Activated T-cell treated with anti-CD3 and anti-CD28 coated beads, Interleukin-2, amount 50 U/mL, for 48 hours (primary cell): ENCODE measurements at places on chromosomes 4 and X.

GRCh38 chr4:137267024-137267423, 265.3 kb downstream of the PCDH18 start:
- no peak for DNase-seq

- no peak for DNase-seq
Measured at GRCh38 chrX:37434362-37434761, 85.2 kb downstream of the PRRG1 start.

DNA sequence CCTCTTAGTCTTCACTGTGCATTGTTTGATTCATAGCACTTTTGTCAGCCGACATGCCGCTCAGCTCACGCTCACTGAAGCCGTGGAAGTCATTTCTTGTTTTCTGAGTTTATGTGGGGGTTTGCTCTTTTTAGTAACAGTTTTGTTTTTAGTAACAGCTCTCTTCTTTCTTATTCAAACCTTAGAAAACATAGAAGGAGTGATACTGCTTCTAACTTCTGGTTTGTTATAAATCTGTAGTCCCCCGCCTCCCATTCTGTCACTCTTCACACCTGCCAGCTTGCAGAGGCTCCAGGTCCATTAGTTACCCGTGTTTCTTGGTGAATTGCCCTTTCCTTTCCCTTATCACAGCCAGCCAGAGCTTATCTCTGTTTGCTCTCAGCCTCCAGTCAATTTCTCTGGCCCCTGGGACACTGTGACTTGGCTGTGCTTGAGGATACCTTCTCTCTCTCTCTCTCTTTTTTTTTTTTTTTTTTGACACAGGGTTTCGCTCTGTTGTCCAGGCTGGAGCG, 50.5 kb downstream of the GRK4 start:
- peak; percentile 50 for DNase-seq

DNA sequence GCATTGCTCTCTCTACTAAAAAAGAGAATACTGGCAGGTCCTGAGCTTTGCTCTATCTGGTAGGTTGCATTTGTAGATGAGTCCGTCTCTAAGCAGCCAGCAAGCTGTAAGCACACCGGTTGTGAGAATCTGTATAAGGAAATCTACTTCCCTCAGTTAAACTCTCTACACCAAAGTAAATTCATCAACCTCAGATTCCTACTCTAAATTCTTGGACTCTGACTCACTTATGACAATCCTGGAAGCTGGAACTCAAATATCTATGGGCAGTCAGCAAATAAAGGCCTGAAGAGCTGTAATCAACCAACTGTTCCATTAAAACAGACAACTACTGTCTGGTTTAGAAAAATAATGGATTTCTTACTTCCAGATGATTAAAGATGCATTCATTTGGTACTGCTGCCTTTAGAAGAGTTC, 37.9 kb downstream of the FAT1 start:
- DNase-seq, result no peak

DNA sequence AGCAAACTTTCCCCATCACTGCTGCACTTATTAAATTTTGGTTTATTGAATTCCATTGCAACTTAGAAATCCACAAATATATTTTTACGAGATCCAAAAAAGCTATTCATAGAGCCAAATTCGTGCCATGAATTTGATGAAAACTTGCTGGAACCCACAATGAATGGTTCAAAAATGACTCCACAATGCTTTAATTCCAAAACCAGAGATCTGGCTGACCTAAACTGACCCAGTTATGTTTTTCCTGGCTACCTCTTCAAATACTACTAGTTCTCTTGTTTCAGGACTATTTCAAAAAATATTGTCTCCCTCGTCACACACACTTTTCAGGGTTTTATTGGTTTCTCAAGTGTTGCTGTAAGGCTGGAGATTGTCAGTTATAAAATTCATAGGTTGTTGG, 474.8 kb downstream of the PDGFC start:
- DNase-seq, result no peak

DNA sequence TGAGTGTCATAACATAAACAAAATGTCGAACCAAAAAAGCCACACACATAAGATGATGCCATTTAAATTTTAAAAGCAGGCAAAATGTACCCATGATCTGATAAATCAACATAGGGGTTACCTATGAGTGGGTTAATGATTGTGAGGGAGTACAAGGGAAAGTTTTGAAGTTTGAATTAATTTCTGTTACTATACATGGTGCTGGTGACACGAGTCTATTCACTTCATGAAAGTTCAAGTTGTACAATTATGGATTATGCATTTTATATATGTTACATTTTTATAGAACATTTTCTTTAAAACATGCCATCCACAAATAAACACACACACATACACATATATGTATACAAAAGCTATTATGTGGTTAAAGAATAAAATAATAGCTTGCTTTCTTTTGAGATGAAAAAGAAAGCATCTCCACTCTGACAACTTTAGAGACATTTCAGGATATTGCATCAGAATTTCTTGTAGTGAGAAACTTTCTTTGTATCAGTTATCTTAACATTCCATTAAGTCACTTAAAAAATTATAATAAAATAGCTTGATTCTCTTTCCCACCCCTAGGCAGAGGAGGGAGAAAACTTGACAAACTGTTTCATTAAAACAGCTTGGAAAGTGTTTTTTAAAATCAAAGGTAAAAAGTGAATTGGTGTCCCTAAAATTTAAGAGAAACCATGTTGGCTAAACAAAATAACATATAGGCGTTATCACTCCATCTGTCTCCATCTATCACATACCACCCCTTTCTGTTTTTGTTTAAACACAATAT, 891.8 kb upstream of the NDST4 start:
- no peak for DNase-seq

DNA sequence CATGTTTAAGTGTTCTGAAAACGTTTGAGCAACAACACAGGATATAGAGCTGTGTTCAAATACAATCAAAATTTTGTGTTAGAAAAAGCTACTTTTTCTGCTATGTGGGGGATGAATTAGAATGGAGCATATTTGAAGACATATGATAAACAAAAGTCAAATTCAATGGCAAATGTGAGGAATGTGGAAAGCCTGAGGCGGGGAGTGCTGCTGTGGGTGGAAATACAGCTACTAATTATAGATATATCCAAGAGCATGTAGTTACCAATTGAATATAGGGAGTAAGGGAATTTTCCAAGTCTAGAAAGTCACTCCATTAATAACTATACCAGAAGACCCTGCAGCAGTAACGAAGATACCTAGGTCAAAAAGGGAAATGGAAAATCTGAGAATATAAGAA, 2370.4 kb upstream of the TENM3 start:
- DNase-seq, result no peak

GRCh38 chr4:3412257-3413020, 29.3 kb upstream of the HGFAC start:
- no peak for DNase-seq
